ENCODE measurements at places on chromosomes 5 and 9. TPM values are rescaled to one million over a fixed set of nuclear protein-coding genes. Genes with fewer than 3 reads are reported as not detected.
A peak's percentile ranks its signal among the peaks of the same experiment; 100 is the strongest.

GRCh38 chr9:38334234-38334633 is 58.3 kb upstream of the ALDH1B1 start:
- no peaks in the 10 kb centered on the region for H3K4me1 ChIP-seq
- H3K27ac ChIP-seq, result no peak overlapping the region
- H3K27me3 ChIP-seq, result no peaks in the 10 kb centered on the region
- H3K4me3 ChIP-seq, result no peak overlapping the region
- DNase-seq, result peak; percentile 21
- H3K36me3 ChIP-seq, result no peaks in the 10 kb centered on the region

DNA sequence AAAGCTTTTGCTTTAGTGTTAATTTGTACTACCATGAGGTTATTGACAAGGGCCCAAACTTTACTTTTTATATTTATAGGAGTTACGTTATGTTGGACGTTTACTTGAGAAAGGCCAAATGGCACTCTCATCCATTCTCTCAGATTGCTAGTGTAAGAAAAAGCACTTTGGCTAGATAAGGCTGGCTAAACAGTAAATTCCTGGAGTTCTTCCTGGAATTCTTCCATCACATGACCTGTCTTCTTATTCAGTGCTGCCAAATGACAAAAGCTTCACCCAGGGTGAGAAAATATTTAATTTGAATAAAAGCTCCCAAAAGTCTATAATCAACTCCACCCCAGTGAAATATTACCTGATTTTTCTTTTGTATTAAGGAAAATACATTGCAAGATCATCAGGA is 1568.9 kb upstream of the ACO1 start:
- H3K4me3 ChIP-seq, result no peak overlapping the region
- no peaks in the 10 kb centered on the region for H3K4me1 ChIP-seq
- no peaks in the 10 kb centered on the region for H3K27me3 ChIP-seq
- no peaks in the 10 kb centered on the region for H3K36me3 ChIP-seq

DNA sequence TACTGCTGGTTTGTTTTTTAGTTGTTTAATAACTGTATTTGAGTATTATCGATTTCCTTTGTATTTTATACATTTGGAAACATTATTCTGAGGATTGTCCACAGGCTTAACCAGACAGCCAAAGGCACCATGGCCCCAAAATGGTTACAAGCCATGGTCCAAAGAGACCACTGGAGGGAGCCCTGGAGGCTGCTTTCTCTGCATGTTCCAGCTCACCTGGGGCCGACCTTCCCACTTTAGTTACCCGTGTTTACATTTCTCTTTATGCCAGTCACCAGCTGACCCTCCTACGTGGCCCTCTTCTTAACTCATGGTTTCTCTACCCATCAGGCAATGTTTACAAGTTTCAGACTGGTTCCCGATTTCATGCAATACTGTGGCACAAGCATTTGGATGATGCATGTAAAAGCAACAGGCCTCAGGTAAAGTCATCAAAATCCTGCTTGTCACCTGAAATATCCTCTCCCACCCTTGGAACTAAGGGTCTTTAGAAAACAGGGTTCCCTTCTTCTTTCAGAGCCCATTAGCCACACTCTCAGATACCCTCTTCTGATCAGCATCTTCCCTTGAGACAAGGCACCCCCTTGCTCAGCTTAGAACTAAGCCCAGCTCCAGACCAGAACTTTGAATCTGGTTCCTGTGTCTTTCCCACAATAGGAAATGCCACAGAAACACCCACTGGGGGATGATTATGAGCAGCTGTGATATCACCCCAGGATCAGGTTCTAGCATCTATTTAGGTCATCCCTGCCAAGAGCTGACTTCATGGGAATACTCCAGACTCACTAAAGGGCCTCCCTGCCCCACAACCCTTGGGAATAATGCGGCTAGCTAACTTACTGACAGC is 49.9 kb upstream of the GARNL3 start:
- DNase-seq, result peak; percentile 77
- H3K36me3 ChIP-seq, result no peaks in the 10 kb centered on the region
- no peak overlapping the region for H3K4me3 ChIP-seq
- no peak overlapping the region for H3K27ac ChIP-seq
- H3K4me1 ChIP-seq, result peaks cover 3% of the 10 kb centered on the region
- H3K27me3 ChIP-seq, result no peaks in the 10 kb centered on the region

DNA sequence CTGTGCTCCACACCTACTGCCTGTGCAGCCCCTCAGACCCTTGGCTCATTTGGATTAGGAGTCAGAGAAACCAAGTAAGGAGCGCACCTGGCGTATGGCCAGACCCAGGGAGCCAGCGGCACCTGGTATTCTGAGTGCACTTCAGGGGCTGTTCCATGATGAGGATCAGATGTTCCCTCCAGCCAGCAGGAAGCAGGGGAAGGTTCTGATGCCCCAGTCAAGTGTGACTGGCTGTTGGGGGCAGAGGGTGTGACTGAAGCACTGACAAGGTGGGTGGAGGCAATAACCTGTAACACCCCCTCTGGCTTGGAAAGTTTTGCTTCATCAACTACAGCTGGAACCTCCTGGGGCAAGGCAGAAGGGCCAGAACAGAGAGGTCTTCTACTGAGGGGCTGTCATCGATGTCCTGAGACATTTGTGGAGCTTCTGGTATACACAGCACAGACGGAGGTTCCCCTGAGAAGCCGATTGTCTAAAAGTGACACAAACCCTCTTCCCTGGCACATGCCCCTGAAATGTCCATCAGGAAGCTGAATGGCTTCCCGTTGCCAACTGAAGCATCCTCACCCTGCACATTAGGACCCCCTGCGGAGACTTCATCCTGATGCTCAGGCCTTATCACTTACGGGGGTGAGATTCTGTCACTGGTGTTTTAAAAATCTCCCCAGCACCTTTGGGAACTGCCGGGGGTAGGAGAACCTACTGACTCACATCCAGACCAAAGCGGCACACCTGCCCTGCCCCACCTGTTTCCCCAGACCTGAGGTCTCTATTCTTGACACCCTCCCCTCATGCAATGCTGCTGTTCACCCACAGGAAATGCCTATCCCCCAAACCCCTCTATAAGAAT is 21.1 kb downstream of the TRAF1 start:
- no peaks in the 10 kb centered on the region for H3K27me3 ChIP-seq
- H3K27ac ChIP-seq, result no peak overlapping the region
- H3K4me3 ChIP-seq, result no peak overlapping the region
- no peak for DNase-seq
- no peaks in the 10 kb centered on the region for H3K4me1 ChIP-seq

DNA sequence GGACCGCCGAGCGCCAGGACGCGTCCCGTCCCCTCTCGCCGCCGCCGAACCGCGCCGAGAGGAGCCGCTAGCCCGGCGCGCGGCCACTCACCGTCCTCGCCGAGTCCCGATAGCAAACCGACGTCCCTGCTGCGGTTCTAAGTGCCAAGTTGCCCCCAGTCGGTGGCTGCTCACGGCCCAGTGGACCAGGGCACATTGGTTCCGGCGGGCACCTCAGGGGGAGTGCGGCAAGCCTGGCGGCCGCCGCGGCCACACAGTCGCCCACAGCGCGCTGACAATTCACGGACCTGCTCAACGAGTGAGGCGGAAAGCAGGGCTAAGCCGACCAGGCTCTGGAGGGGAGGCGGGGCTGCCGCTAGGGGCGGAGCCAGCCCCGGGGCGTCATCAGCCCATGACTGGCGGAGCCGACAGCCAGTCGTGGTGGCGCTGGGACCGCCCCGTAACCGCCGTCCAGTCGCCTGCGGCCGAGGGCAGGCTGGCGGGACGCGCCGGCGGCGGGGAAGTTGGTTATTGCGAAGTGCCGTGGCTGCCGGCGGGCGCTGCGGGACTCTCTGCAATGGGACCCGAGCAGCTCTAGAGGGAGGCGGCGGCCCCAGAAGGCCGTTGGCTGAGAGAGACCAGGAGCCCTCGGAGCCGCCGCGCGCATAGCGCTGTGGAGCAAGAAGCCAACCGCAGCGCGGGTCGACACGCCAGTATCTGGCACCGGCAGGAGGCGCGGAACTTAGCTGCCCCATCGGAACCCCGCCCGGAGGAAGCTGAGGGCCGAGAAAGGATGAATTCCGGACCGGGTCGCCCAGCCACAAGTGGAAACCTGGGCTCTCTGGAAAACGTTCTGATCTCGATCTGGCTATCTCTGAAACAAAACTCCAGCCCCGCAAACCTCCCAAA is at the start of gene MARCHF3:
MARCHF3 (minus strand) TSS at position 300 of the 888 bp plus-strand sequence. CDS start 112,387 bp downstream, outside the sequence.
- H3K36me3 ChIP-seq, result no peaks in the 10 kb centered on the region
- DNase-seq, result peak; percentile 97
- no peaks in the 10 kb centered on the region for H3K27me3 ChIP-seq
- no peaks in the 10 kb centered on the region for H3K4me1 ChIP-seq
- H3K27ac ChIP-seq, result no peak within 1 kb of the TSS
- peak within 1 kb of the TSS; percentile 68 for H3K4me3 ChIP-seq

DNA sequence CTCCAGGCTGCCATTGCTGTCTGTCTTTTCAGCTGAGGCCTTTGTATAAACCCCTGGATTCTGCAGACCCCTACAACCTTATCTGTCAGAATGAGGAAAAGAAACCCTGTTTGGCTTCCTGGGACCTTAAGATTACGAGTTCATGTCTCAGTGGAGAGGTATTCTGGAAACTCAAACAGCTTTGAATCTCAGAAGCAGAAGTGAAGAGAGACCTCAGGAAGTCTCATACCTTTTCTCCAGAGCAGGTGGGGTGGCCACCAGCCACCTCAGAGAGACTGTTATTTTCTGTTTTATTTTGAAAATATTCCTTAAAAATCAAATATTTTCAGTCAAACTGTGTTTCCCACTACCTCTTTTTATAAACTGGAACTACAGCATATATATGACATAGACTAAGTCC is 457.5 kb downstream of the TMEM232 start:
- H3K27ac ChIP-seq, result no peak overlapping the region
- H3K4me3 ChIP-seq, result no peak overlapping the region
- H3K4me1 ChIP-seq, result no peaks in the 10 kb centered on the region
- no peaks in the 10 kb centered on the region for H3K27me3 ChIP-seq
- no peak for DNase-seq

- no peaks in the 10 kb centered on the region for H3K36me3 ChIP-seq
- H3K27ac ChIP-seq, result peak overlapping the region; percentile 92
- H3K4me1 ChIP-seq, result peaks cover 47% of the 10 kb centered on the region
- peak; percentile 63 for DNase-seq
- no peak overlapping the region for H3K4me3 ChIP-seq
- H3K27me3 ChIP-seq, result no peaks in the 10 kb centered on the region
These were observed 30.6 kb downstream of the KDM4C start for GRCh38 chr9:6788162-6789016.

The SLCO4C1 gene
- total RNA-seq, result 1.3 TPM

The FOXD4L5 gene
- 0.25 TPM for total RNA-seq

Measured in Caco-2 (cell line).